CD8-positive, alpha-beta memory T cell (primary cell): ENCODE measurements at places on chromosomes 4 and X.

DNA sequence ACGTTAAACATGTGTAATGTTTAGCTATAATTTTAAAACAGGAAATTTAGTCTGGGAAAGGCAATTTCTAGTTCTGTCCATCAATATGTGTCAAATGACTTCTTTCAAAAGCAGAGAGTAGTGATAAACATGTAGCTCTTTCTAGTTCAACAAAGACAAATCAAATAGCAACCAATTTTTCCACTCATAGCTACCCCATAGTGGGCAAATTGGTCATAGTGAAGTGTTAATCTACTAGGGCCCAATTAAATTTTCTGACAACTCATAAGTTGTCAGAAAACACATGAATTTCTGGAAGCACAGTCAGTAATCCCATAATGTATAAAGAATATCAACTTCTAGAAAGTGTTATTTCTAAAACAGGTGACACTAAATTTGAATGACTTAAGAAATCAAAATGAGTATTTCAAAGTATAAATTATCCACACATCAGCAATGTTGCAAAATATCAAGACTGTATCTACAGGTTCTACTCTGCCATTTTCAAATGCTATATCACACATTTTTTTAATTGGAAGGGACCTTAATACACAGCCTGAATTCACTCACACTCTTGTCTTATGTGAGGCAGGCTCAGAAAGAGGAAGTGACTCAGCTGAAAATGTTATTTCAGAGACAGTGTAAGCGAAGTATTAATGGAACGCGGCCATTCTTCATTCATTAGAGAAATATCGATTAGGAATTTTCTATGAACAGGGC lies 7.7 kb downstream of the OCIAD2 start:
- DNase-seq: no peak

- DNase-seq: no peak
Measured at GRCh38 chr4:101242441-101242840, 104.9 kb downstream of the PPP3CA start.

DNA sequence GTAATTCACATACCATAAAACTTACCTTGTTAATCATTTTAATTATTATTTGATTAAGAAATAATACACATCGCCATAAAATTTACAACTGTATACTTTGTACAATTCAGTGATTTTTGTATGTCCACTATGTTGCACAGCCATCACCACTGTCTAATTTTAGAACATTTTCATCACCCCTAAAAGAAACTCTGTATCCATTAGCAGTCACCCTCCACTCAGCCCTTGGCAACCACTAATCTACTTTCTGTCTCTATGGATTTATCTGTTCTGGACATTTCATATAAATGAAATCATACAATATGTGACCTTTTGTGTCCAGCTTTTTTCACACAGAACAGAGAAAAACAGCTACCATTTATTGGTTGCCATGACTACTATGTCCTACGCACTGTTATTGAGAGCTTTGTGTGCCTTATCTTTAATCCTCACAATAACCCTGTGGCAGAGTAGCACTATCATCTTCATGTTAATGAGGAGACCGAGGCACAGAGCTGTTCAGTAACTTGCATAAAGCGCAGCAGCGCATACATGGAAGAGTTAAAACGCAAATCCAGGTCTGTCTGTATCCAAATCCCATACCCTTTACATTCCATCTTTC lies 64.6 kb upstream of the PAGE1 start:
- DNase-seq: no peak

DNA sequence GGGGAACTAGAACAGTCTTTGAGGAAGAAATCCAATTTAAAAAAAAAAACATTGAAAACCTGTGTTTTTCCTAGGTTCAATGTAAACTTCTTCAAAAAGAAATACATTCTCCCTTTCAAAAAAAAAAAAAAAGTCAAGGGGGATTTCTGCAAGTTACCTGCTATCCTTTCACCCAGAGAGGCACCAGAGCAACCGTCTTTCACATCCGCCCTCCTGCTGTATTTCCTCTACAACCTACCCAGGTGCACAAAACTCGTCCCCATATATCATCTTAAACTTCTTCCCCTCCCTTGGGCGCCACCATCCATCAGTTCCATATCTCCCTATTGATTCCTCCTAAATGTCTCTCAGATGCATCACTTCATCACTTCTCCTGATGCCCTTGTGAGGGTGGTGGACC lies 74.5 kb downstream of the NR3C2 start:
- no peak for DNase-seq

DNA sequence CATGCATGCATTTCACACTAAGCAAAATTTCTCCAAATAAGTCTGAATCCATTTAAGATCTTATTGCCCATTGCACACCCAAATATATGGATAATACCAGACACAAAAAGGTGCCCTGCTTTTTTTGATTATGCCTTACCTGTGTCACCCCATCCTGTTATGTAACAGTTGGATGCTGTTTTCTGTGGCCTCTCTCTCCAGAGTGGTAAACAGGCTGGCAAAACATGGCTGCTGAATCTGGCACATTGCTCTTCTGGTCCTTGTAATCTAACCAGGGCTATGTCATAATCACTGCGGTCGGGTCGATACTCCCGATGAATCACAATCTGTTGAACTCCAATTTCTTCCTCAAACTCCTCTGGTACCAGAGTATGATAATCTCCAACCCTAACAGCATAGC lies 70.1 kb downstream of the PRSS12 start:
- no peak for DNase-seq

DNA sequence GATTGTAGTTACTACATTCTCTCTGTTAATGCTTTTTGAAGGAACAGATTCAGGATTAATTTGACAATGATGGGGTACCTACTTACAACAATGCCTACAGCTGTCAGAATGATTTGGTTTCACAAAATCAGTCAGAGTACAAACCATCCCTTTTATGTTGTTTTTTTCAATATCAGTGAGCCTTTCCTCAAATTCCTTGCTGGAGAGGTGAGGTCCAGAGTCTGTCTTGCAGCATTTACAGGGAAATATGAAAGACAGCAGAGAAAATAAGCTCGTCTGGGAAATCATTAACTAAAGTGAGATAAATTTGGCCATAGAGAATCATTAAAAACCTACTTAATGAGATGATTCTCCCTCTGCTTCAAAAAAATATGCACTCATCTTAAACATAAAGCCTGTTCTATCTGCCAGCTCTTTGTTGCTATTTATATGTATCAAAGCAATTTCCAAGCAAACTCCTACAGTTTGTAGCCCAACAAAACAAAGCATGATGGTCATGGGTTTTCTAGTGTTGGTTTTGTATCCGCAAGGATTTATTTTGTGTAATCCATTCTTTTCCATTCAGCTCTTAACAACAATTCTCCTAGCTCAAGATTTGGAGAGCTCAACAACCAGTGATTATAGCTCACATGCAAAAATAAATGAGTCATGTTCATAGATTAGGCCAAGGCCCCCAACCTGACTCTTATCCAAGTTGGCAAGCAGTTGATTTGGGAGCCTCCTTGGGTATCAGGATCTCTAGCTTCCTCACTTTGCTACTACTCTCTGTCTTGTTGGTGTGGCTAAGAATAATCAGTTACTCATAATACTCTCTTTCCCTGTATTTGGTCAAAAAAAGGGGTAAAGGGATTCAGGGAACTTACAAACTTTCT lies 222.6 kb downstream of the ENOX2 start:
- no peak for DNase-seq

- DNase-seq: no peak
Measured at GRCh38 chrX:14354521-14354920, 174.8 kb upstream of the GLRA2 start.

- no peak for DNase-seq
Measured at GRCh38 chr4:2266181-2266580, 4.3 kb upstream of the MXD4 start.

- no peak for DNase-seq
Measured at GRCh38 chr4:105951198-105951597, 55.9 kb downstream of the NPNT start.
